Kidney capillary endothelial cell (primary cell): ENCODE measurements at places on chromosomes 5 and 9.

GRCh38 chr9:93937193-93937592 lies 18.0 kb downstream of the BARX1 start:
- DNase-seq: no peak

GRCh38 chr9:135602789-135603481 lies 36.4 kb downstream of the GLT6D1 start:
- DNase-seq: peak; percentile 44

GRCh38 chr9:94911986-94912635 lies 185.6 kb downstream of the AOPEP start:
- no peak for DNase-seq

GRCh38 chr5:141362719-141363118 lies 1.2 kb upstream of the PCDHGA5 start:
- DNase-seq: no peak

DNA sequence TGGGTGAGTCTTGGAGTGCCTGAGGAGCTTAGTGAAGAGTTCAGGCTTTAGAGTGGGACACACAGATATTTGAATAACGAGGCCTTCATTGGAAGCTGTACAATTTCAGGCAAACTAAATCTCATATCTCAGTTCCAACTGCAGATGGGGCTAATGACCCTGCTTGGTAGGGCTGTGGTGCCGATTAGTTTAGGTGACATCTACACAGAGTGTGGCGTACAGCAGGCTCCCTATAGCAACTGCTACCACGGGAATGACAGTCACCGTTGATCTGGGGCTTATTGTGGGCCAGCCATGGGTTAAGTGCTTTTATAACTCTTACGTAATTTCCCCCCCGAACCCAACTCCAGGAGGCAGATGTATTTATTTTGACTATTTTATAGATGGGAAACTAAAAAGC lies 70.8 kb downstream of the FAT2 start:
- no peak for DNase-seq

GRCh38 chr9:97735070-97735600 lies 38.0 kb upstream of the XPA start:
- DNase-seq: no peak

DNA sequence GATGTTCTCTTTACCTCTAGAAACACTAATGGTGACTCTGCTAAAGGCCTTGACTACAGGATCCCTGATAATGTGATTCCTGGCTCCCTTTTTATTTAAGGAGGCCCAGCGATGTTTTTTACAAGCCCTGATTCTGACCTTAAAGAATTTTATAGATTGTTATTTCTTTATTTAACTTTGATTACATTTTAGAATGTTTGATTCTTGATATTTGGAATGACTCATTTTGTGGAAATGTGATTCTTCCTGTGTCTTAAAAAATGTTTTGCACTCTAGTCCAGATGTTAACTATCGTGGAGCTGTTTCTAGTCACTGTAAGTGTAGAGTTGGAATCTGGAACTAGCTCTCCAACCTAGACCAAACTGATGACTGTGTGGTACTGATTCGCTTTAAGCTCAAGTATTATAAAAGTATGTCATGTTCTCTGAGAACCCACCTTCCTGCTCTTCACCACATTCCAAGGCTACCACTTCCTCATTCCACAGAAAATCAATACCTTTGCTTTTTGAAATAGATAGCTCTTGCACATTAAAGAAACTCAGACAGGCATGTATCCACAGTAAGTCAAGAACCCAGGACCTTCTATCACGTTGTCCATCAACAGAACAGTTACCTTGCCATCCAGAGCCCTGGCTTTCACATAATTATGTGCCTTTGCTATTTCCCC lies 65.2 kb downstream of the JMY start:
- DNase-seq: no peak

DNA sequence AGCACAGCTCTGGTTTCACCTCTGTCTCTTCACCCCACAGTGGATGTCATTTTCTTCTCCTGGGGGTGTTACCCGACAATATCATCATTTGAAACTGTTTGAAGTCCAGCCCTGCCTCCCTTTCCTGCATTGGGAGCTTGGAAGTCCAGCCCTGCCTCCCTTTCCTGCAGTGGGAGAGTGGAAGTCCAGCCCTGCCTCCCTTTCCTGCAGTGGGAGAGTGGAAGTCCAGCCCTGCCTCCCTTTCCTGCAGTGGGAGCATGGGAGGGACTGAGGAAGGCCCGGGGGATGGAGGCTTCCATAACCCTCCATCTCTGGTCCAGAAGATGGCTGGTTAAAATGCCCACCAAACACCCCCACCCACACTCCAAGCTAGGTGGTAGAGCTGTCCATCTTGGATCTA lies 59.8 kb downstream of the SYK start:
- DNase-seq: no peak

DNA sequence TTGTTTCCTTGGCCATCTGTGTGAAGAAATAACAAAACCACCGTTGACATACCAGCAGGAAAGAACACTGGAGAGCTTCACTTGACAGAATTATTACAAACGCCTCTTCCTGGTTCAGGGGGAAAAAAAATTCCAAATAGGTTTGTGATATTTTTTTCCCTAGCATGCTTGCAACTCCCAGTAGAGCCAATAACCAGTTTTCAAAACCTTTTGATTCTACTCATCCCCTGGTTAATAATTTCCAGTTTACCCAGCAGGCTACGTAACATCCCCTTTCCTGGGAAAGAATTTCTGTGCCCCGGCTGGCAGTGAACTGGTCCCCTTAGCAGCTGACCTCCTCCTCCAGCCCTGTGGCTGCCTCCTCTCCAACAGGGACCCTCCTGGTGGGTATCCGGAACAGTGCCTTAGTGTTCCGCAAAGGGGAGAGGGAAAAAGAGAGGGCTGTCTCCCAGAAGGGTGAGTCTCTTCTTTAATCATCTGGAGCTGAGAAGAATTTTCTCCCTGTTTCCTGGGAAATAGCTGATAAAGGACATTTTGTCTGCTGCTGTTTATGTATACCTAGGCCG lies 72.8 kb upstream of the BOD1 start:
- peak; percentile 25 for DNase-seq

DNA sequence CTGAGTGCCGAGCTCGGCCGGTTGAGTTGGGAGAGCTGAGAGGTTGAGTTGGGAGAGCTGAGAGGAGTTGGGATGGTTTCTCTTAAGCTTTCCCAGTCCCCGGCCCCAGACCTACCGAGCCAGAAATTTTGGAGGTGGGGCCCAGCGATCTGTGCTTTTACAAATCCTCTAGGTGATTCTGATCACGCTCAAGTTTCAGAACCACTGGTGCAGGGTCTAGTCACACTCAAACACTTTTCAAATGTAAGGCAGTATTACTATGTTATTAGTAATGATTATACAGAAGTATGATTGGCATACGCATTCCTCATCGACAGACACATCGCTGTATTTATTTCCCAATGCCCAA lies 256 bp upstream of the CLINT1 start:
- no peak for DNase-seq

- DNase-seq: no peak
These were observed 53.3 kb downstream of the IL33 start for GRCh38 chr9:6268826-6269397.

DNA sequence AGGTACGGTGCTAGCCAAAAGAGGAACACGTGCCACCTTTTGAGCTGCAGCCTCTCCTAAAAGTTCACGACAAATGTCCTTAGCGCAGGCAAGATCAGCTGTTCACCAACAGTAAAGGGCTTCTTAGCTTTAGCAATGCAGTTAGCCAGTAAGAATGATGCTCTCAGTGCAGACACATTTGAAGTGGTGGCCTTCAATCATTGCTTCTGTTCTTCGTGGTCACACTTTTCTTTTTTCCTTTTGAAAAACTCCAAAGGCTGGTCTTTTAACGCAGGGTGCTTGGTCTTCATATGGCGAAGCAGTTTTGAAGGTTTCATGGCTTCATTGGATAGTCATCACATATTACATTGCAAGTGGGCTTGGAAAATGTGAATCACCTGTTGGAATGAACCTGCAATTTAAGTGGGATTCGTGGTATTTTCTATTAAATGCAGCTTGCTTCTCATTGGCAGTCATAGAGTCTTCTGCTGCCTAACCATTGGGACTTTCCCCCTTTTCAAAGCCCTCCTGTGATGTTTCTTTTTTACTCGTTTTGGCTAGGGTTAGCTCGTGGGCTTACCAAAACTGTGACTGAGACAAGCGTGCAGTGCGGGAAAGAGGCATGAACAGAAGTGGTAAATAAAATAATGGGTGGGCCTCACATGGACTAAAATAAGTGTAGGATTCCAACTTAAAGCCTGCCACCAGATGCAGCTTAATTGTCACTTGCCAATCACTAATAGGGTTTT lies 100.9 kb downstream of the MRPL36 start:
- DNase-seq: no peak

GRCh38 chr9:90394871-90395270 lies 247.8 kb downstream of the DIRAS2 start:
- no peak for DNase-seq

- DNase-seq: no peak
These were observed 60.9 kb upstream of the IL17B start for GRCh38 chr5:149439899-149440542.

- DNase-seq: no peak
These were observed 114.7 kb downstream of the ST8SIA4 start for GRCh38 chr5:100788417-100788816.

DNA sequence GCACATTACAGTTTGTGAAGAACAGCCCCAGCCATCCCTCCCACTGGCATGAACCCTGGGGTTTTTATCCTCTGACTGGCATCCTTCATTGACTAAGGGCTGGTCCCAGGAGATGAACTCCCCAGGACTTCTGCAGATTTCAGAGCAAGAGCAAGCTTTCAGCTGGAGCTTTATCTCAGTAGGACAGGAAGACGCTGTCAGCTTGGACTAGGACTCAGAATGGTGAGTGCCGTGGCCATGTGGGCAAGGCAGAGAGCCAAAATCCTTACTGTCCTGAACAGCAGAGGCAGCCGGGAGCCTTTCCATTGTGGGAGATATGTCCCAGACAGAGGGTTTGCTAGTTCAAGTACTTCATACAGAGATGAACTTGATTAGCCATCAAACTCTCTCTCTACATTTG lies 3.2 kb upstream of the ACOT12 start:
- no peak for DNase-seq

- DNase-seq: no peak
These were observed 327.7 kb downstream of the CDK5RAP2 start for GRCh38 chr9:120252248-120252647.

DNA sequence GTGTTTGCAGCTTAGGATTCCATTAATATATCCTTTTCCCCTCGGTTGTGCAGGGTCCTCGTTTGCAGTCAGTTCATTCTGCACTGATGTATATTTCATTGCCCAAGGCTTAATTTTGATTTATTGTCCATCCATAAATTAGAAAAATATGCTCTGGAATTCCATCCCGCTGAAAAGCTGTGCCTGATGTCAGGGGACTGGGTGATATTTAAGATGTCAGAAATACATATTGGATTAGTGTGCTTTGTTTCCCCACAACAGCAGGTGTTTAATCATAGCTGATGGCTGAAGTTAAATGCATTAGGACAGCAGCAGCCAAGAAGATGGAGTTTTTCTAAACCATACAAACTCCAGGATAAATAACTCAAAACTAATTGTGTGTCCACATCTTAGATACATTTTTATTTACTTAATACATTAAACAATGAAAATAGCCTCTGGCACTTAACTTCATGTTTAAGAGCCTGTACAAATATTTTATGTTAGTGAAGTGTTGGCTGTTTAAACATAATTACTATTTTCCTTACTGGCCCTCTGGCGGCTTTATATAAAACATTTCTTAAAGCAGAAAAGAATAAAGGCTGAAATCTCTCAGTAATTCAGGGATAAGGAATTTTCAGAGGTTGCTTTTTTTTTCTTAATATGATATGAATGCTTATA lies 170.4 kb upstream of the TBCA start:
- DNase-seq: no peak

GRCh38 chr5:147474140-147474539 lies 35.7 kb downstream of the DPYSL3 start:
- no peak for DNase-seq

GRCh38 chr5:132256783-132257130 lies 739 bp upstream of the PDLIM4 start:
- no peak for DNase-seq

DNA sequence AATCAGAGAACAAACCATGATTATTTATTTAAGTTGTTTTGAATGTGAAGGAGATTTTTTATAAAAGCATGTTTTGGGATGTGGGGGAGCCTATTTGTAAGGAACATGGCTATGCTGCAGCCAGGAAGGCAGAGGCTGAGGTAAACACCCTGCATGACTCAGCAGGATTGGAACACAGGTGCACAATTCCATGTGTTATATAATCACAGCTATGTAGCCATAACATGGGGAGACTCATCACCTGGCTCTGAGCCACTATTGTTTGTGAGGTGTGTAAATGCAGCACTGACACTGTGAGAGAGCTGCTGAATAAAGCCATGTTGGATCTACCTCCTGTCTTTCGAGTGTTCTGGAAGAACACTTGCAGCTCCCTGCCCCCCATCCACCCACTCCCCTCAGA lies 1009.8 kb downstream of the DNAH5 start:
- DNase-seq: no peak

- no peak for DNase-seq
These were observed 27.6 kb upstream of the ENTREP1 start for GRCh38 chr9:69297300-69297980.
